ENCODE measurements at places on chromosomes 7 and 10.

GRCh38 chr10:111758593-111758992 lies 425.0 kb downstream of the GPAM start:
- DNase-seq, result no peak

- DNase-seq, result no peak
Observed at GRCh38 chr7:149680331-149681025, 92.9 kb downstream of the ZNF467 start.

DNA sequence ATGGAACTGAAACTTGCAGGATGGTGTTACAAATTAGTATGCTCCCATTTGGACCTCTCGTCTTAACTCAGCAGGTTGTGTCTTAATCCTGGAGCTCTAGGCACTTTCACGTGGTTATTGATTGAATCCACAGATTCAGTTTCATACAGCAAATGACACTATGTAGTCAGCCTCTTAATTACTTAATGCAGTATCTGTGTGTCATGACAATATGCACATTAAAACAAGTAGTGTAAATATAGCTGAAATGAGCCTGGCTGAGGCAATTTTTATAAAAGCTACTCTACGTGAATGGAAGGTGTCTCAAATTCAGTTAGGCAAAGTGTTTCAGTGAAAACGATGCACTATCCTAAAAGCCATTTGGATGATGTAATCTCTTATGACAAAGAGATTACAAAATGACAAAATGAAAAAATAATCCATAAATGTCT lies 86.8 kb downstream of the CD36 start:
- no peak for DNase-seq

GRCh38 chr10:105949721-105950120 lies 1214.8 kb downstream of the SORCS1 start:
- DNase-seq, result no peak

DNA sequence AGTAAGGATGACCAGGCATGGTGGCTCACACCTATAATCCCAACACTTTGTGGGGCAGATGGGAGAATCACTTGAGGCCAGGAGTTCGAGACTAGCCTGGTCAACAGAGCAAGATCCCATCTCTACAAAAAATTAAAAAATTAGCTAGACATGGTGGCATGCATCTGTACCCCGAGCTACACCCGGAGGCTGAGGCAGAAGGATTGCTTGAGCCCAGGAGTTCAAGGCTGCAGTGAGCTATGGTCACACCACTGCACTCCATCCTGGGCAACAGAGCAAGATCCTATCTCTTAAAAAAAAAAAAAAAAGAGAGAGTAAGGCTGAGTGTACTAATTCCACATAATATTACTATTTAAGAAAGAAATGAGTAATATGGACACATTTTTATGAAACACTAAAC lies 3.8 kb downstream of the P4HA1 start:
- no peak for DNase-seq

DNA sequence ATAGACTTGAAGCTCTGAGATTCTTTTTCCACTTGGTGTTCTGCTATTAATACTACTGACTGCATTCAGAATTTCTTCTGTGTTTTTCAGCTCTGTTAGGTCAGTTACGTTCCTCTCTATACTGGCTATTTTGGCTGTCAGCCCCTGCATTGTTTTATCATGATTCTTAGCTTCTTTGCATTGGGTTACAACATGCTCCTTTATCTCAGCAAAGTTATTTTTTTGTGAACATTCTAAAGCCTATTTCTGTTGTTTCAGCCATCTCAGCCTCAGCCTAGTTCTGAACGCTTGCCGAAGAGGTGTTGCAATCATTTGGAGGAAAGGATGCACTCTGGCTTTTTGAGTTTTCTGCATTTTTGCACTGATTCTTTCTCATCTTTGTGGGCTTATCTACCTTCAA lies 201.5 kb upstream of the GNAI1 start:
- DNase-seq, result no peak

DNA sequence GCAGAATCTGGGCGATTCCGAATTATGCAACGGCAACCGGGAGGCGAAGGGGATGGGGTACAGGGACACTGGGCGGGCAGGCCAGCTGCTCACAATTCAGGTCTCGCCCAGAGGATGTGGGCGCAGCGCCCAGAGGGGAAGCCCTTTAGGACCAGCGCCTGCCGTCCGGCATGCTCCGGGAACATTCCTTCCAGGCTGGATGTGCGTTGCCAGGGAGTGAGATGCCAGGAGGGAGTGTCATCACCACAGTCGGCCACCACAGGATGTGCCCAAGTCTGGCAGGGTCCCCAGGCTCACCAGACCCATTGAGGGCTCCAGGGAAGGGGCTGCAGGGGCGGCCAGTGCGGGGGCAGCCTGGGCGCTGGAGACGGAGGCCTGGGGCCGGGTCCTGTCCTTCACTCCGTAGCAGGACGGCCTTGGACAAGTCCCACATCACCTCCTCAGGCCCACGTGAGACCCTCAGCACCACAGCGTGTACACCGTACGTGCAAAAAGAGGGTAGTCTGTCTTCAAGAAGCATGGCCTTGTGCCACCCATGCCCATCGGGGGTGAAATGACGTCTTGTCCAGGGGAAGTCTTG lies 63.9 kb downstream of the FOXL3 start:
- no peak for DNase-seq

DNA sequence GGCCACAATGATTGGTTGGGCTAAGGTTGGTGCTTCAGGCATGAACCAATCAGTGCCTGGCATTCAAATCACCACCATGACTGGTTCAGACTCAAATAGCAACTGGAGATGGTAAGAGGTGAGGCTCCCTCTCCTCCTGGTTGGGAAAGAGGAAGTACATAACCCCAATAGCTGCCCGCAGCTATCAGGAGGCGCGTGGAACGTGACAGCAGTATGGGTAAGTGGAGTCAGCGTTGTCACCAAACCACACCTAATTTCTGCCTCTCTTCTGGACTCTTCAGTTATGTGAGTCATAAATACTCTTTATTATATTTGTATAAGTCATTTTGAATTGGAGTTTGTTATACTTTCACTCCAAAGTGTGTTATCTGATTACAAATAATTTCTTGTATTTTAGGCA lies 17.9 kb upstream of the ITGA8 start:
- DNase-seq, result peak; percentile 43

Data from OCI-M1 (cell line).